ENCODE measurements at places on chromosomes 6 and 20. TPM values are rescaled to one million over a fixed set of nuclear protein-coding genes. Genes with fewer than 3 reads are reported as not detected.
A peak's percentile ranks its signal among the peaks of the same experiment; 100 is the strongest.

DNA sequence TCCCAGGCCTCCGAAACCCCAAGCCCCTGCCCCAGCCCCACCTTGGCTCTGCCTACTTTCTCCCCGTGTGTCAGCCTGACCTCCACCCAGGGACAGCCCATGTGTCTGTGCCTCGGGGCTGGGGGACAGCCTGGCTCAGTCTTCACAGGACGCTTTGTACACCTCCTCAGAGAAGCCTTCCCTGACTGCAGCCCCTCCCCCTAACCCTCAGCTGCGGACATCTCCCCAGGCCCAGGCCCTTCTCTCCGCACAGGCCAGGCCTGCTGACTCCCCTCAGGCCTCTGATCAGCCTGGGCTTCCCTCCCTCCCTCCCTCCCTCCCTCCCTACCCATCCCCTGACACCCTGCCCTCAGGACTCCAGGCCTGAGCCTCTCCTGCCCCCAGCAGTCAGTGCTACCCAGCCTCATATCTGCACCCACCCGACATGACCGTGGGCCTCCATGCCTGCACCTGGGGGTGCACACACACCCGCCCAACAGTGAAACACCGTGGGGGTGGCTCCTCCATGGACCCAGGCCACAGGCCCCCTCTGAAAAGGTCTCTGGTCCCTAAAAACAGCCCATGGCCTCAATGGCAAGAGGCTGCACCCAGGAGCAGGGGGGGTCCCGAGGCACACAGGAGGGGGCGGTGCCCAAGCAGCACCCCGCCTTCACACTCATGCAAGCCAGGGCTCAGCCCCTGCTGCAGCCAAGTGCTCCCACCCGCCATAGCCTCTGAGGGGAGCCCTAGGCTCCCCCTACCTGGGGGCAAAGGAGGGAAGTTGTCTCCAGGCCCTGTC, 12.9 kb downstream of the LAMA5 start:
- no peak for DNase-seq

- DNase-seq = no peak
Measured at GRCh38 chr6:166446567-166447065, 63.9 kb upstream of the MPC1 start.

- no peak for DNase-seq
Measured at GRCh38 chr6:137223370-137224131, 4.4 kb upstream of the IFNGR1 start.

- no peak for DNase-seq
Measured at GRCh38 chr6:151911401-151911800, 103.9 kb downstream of the ESR1 start.

GRCh38 chr6:31079656-31080261, 32.6 kb downstream of the C6orf15 start:
- DNase-seq = no peak

DNA sequence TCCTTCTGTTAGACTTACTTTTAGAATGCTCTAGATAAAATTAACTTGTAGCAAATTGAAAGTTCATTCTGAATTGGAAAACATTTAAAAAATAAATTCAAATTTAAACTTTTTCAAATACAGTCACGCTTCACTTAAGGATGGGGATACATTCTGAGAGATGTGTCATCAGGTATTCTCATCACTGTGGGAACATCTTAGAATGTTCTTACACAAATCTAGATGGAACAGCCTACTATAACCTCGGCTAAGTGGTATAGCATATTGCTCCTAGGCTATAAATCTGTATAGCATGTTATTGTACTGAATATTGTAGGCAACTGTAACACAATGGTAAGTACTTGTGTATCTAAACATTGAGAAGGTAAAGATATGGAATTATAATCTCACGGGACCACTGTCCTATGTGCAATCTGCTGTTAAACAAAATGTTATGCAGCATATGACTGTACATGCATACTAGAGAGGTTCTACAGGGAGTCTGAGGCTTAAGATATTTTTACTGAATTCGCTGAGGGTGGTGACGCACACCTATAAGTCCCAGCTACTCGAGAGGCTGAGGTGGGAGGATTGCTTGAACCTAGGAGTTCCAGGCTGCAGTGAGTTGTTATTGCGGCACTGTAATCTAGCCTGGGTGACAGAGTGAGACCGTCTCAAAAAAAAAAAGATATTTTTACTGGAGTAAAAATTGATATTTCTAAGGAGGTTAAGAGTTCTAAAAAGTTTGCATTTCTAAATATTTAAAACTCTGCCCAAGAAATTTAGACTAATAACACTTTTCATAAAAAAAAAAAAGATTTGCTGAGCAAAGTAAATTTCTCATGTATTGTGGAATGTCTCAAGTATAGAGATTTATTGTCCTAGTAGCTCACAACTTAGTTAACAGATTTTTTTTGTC, 87.3 kb upstream of the TULP1 start:
- no peak for DNase-seq

DNA sequence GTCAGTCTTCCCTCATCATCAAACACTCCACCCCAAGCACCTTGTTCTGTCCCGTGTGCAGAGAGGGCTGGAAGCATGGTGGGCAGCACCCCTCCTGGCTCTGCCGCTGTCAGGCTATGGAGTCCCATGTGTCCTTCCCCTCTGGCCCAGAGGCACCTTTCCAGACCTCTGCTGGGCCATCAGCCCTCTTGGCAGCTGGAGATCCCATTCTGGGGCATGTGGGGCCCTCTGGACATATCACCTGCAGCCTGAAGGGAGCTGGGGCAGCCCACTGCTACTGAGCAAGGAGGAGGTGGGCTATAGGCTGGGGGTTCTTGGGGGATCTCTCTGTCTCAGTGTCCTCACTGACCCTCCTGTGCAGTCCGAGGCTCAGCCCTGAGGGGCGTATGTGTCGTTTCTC, 42.2 kb downstream of the SUN5 start:
- DNase-seq = peak; percentile 63

DNA sequence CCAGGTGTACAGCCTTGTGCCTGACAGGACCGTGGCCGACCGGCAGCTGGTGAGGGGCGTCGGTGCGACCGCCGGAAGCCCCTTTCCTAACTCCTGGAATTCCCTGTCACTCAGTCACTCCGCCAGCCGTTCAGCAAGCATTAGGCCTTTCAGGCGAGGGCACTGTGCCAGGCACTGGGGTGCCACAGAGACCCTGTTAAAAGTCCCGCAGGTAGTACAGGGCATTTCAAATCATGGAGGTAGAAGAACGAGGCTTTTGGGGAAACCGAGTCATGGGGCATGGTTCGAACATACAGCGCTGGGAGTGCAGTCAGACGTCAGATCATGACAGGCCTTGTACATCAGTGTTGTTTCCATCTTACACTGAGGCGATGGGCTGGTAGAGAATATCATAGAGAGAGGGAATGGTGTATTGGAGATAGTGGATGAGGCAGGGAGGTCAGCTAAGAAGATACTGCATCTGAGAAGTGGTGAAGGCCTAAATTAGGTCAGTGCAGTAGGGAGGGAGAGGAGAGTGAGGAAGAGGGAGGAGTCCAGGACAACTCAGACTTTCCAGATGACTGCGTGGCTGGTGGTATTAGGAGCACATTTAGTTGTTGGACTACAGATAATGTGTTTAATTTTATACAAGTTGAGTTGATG, 892 bp upstream of the DXO start:
- no peak for DNase-seq

GRCh38 chr20:52622081-52622480, 350.1 kb upstream of the TSHZ2 start:
- no peak for DNase-seq

Gene CYP39A1
- total RNA-seq = not detected

Gene SRSF12
- 3.7 TPM for total RNA-seq

Gene ACTL10
- total RNA-seq = 0.52 TPM

GRCh38 chr6:157227202-157228166, 95.8 kb downstream of the TMEM242 start:
- no peak for DNase-seq

Gene PPIL1
- 21.0 TPM for total RNA-seq

- DNase-seq = no peak
Measured at GRCh38 chr6:33290459-33290858, 1.1 kb downstream of the PFDN6 start.

DNA sequence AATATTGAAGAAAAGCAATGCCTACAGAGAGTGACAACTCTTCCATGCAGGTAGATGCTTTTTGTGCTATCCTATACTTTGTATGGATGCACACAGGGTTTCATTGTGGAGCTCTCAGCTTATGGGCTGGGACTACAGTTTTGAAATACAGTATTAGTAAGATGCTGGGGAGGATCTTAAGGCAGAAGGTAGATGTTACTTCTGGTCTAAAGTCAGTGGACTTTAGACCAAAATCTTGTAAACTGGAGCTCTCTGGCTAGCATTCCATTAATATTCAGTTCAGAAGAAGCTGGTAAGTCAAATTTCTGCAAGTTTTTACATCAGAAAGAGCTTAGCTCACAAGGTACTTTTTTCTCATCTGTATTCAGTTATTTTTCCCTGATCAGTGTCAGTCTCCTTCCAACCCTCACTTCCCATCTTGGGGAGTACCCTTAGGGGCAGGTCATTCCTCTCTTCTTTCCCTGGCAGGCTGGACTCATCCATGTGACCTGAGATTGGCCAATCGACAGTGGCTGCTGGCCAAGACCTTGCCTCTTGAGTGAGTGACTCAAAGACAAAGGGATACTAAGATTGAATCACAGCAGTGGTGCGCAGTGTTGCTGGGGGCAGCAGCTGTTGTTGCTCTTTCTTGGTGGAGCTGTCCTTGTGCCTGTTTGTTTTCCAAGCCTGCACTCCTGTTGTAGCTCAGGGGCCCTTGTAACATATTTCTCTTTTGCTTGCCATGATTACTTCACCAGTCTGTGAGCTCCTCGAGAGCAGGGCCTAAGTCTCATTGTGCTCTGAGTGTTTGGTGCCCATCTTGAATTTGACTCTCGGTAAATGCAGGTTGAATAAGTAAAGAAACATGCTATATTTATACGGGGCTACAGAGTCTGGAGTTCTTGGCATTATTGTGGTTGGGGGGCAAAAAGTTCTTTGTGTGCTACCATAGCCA, 2.8 kb upstream of the PHF20 start:
- peak; percentile 87 for DNase-seq

- no peak for DNase-seq
Measured at GRCh38 chr6:31794866-31795615, 511 bp downstream of the VARS1 start.

- DNase-seq = no peak
Measured at GRCh38 chr20:57756921-57757320, 47.1 kb upstream of the PMEPA1 start.

- no peak for DNase-seq
Measured at GRCh38 chr20:14536738-14537137, 199.3 kb upstream of the FLRT3 start.

GRCh38 chr20:33387177-33387576, 14.1 kb downstream of the CDK5RAP1 start:
- no peak for DNase-seq

GRCh38 chr6:161630674-161631073, 356.8 kb upstream of the AGPAT4 start:
- no peak for DNase-seq

- DNase-seq = no peak
Measured at GRCh38 chr20:56181583-56181982, 66.9 kb upstream of the MC3R start.

Gene TMEM200A
- 11.2 TPM for total RNA-seq

DNA sequence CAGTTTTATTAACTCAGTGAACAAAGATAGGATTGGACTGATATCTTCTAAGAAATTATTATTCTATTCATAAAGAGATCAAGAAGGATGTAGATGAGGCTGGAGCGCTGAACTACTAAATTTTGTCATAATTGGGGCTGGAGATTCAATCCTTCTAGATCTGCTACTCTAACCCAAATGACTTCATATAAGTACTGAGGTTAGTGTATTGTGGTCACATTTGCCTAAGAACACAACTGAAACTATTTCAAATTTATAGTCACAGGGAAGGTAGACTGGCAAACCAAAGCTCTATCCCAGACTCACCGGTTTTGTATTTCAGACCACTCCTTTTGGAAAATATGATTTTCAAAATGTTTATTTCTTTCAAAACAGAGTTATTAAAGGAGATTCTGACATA, 96.7 kb downstream of the BMP5 start:
- no peak for DNase-seq

DNA sequence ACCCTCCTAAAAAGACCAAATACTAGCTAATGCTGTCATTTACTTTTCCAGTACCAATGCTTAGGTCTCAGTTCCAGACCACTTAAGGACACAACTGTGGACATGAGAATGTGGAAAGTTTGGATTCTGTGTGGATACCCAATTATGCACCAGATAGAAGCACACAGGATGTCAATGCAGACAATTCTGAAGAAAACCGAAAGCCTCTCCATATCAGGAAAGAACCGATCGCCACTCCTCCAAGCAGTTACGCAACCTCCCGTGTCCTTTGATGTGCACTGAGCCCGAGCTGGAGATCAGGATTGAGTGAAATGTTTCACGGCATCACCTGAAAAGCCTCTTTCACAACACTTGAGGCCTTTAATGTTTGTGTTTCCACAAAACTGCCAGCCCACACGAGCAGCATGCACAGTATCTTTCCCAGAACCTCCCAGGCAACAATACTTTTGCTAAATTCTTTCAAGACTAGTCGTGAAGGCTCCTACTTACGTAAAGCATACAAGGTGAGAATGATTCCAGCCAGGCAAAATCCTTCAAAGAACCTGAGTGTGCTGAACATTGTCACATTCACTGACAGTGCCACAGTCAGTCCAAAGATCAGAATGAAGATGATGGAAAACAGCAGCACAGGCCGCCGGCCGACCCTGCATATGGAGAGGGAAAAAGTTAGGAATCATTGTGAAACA, 47.0 kb downstream of the SLC22A23 start:
- no peak for DNase-seq

DNA sequence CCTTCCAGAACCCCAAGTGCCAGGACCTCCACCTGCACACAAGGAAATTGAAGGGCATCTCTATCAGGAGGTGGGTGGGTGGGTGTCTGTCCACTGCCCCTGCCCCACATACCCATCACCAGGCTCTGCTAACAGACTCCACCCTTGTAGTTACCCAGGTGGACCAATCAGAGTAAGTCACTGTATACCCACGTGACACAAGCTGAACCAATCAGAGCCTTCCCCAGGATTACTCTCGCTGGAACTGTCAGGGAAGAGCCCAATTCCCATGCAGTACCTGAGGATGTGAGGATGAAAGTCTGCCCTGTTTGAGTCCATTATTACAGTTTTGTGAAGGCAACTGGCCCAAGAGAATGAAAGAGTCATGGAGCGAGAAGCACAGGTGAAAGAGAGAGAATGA, 4.2 kb downstream of the OCSTAMP start:
- no peak for DNase-seq

Gene HCRTR2
- not detected for total RNA-seq

Gene PRICKLE4
- total RNA-seq = 2.3 TPM

Gene BEND6
- total RNA-seq = 9.2 TPM

GRCh38 chr20:32370897-32371296, 12.8 kb downstream of the ASXL1 start:
- peak; percentile 21 for DNase-seq

Gene CTSA
- total RNA-seq = 310 TPM

Measured in osteocyte (in vitro differentiated cells).